Midbrain (tissue), 1 donor: ENCODE measurements at places on chromosomes 5 and 9.

DNA sequence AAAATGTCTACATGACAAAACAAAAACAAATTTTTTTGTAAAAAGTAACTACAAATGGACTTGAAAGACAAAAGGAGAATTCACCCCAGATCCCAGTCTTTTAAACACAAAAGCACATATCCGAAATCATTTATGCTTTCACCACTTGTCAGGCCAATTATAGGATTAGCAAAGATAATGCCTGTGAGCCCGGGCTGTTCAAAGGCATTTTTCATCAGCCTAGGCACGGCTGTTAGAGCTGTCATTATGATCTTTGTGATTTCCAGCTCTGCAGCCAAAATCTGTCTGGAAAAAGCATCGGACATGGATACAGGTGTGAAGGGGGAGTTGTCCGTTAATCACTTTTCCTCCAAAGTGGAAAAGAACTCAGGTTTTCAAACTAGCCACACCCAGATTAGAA is 23.6 kb upstream of the RAB14 start:
- DNase-seq: no peak

GRCh38 chr5:82339792-82340191 is 61.6 kb upstream of the RPS23 start:
- DNase-seq: no peak

GRCh38 chr5:23419115-23419514 is 88.3 kb upstream of the PRDM9 start:
- no peak for DNase-seq

GRCh38 chr5:56161927-56162326 is 71.2 kb downstream of the ANKRD55 start:
- no peak for DNase-seq

- DNase-seq: no peak
Measured at GRCh38 chr9:96006961-96007360, 131.5 kb downstream of the ERCC6L2 start.

GRCh38 chr9:124008694-124009530 is 2.7 kb upstream of the LHX2 start:
- DNase-seq: no peak

DNA sequence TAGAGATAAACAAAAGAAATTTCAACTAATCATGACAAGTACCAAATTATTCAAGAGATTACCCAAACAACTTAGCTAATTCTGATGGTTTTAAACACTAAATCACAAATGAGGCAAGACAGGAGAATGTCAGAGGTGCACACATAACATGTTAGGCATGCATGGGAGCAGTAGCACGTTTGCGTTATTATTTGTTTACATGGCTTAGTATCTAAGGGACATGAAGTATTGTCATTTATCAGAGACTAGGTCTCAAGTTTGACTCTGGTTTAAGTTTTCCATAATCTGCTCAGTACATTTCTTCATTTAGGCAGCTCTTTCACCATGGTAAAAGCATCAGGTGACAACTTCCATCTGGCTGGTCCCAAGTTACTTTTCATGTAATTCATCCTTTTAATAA is 244.1 kb upstream of the TNC start:
- no peak for DNase-seq

DNA sequence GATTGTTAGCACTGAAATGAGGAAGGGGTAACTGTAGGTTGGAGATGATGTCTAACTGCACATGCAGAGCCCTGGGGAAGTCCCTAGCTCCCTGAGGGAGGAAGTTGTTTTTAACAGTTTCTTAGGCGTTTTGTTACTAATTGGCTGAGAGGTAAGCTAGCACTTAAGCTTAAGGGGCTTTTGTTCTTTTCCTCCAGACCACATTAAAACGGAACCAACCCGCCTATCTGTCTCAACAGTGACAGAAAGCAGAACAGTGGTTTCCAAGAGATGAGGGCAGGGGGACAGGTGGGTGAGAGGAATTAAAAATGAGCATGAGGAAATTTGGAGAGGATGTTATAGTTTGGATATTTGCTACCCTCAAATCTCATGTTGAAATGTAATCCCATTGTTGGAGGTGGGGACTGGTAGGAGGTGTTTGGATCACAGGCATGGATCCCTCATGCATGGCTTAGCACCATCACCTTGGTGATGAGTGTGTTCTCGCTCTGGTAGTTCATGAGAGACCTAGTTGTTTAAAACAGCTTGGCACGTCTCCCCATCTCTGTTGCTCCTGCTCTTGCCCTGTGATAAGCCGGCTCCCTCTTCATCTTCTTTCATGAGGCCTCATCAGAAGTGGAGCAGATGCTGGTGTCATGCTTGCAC is 38.9 kb downstream of the LYRM7 start:
- DNase-seq: no peak

GRCh38 chr5:82073179-82073578 is 101.4 kb downstream of the ATG10 start:
- no peak for DNase-seq

DNA sequence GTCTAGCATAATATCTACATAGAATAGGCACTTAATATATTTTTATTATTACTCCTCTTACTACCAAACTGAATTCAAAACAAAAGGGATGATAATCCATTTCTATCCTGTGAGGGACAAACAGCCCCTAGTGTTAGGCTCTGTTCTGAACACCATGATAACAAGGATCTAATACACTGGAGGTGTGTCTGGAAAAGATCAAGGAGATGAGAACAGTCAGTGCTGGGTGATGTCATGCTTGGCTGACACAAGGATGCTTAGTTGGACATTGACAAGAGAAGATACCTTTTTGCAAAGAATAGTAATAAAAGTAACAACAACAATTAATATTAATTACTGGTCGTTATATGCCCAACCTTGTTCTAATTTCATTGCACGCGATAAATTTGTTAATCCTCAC is 458.7 kb downstream of the EBF1 start:
- DNase-seq: no peak

- no peak for DNase-seq
Measured at GRCh38 chr5:170437621-170438375, 48.6 kb upstream of the KCNMB1 start.

DNA sequence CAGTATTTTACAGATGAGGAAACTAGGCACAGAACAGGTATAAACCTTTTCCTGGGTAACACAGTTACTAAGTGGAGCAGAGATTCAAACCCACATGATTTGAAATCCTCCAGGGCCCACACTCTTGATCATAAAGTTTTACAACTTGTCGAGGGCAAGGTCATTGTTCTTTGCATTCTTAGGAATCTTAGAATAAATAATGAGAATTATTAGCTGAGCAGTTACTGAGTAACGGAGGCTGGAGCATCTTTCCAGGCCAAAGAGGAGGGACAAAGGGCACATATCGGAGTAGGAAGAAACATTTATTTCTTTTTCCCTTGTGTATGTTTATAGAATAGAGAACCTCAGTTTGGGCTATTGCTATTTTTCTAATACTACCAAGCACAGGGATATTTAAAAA is 27.1 kb upstream of the F2R start:
- DNase-seq: no peak

DNA sequence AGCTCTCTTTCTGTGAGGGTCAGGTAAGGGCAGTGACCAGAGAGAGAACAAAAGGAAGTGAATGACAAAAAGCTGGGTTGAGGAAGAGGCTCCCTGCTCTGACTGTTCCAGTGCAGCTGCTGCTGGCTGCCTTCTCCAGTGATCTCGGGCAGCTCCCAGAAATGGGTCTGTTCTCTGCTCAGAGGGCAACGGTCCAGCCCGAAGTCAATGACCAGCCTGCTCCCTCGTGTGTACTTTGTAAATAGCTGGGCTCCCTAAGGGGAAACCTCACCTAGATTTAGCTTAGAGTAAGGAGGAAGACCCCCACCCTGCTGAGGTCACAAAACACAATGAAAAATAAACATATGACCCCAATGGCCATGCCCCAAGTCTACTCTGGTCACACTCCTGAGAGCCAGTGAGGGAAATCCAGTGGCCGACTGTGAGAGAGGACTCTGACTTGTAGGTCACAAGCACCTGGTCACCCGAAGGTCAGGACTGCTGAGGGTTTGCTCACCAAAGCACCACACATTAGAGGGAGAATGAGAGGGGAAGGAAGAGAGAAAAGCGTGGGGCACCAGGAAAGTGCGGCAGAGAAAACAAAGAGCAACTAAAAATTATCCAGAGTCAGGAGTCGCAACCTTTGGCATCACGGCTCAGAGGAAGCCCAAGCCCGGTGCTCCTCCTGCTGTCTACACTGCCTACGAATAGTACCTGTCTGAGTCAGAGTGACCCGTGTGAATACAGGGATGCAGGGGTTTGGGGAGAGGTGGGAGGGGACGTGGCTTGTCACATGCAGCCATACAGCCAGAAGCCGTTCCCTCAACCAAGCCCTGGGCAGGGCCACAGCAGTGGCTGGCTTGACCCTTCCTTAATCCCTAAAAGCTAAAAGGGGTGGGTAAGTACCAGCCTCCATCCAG is 19.8 kb downstream of the NIPAL4 start:
- no peak for DNase-seq

GRCh38 chr5:35047785-35048404 is at the start of gene AGXT2:
TSS of gene AGXT2 (minus strand) at chr5:35047949. CDS start at chr5:35047892, 57 bp downstream.
- no peak for DNase-seq

DNA sequence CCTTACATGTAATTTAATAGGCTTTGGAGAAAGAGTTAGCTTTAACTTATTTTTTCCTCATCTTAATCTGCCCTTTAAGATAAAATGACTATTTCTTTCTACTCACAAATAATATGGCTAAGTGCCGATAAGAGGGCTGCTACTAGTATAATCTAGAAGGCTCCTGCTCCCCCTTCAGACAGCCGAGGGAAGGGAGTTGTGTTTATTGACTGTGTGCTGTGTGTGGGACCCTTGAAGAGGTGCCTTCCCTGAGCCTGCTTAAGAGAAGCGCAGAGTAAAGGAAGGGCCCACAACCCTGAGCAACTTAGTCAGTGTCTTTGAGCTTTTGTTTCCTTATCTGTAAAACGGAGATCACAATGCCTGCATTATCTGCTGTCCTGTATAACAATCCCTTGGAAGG is 28.1 kb upstream of the CKMT2 start:
- no peak for DNase-seq

DNA sequence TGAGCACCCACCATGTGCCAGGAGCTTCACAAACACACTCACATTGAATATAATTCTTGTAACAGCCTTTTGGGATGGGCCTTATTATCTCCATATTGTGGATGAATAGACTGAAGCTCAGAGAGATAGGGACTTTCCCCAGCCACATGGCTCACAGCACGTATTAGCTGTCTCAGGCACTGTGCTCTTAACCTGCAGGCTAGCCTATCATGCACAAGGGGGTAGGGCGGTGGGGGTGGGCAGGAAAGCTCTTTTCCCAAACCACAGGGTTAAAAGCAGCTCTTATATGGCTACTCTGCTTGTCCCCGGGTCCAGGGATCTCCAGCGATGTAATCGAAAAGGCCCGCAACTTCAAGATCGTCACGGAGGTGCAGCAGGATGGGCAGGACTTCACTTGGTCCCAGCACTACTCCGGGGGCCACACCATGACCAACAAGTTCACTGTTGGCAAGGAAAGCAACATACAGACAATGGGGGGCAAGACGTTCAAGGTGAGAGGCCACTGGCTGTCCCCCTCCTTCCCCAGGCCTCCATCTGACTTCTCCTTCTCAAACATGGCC is 2.6 kb downstream of the FABP6 start:
- DNase-seq: no peak
